T-helper 1 cell (primary cell): ENCODE measurements at places on chromosomes 1 and 21.

GRCh38 chr1:27603309-27603680, 649 bp downstream of the AHDC1 start:
- peak; percentile 24 for DNase-seq

DNA sequence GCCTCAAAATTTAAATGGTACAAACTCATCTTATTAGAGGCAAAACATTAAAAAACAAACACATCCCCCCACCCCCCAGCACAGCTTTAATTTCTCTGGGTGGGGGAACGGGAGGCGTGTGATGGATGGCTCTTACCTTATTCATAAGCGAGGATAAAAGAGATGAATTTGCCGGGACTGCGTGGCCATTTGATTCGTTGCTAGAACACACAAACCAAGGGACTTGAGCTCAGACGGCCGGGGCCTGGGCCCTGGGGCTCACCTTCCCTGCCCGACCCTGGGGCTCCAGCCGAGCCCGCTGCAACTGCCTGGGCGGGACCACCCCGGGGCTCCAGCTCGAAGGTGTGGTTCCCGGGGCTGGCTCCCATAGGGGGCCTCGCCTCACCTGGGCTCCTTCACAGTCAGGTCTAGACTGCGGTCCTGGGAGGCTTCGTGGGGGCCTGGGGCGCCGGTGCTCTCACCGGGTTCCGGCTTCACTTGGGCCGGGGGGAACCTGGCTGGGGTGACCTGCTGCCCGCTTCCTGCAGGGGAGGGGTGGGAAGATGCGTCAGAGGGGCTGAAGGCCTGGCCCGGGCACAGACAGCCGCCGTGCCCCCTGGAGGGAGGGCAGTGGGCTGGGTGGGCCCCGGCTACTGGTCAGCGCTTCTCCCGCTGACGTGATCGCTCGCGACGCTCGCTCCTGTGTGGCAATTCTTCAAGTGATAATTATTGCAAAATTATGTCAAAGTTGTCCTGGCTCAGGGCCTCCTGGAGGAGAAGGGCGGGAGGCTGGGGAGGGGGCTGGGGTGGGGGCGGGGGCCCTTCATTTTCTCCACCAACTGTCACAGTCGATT, 145.7 kb downstream of the CASZ1 start:
- DNase-seq: no peak

- DNase-seq: no peak
These were observed 14.0 kb upstream of the TBX15 start for GRCh38 chr1:119002028-119002686.

- peak; percentile 44 for DNase-seq
These were observed 6.3 kb downstream of the ZMPSTE24 start for GRCh38 chr1:40264354-40264781.

DNA sequence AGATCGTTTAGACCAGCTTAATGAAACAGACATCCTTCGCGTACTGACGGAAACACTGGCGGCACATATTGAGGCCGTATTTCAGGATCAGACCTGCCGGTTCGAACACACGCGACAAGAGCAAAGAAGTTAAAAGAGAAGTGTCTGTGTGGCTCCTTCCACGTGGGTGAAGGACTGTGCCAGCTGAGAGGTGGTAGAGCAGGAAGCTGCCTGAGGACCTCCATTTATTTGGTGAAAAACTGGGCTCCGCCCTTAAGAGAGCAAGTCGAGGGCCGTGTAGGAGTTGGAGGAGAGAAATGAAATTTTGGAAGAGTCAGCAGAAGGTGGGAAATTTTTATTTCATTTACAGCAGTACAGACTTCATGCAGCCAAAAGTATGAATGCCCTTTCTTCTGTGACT, 38.8 kb upstream of the ADORA3 start:
- no peak for DNase-seq

- no peak for DNase-seq
These were observed 554.6 kb downstream of the PLA2G4A start for GRCh38 chr1:187383366-187383765.

GRCh38 chr1:169138866-169139670, 32.6 kb downstream of the ATP1B1 start:
- DNase-seq: no peak

DNA sequence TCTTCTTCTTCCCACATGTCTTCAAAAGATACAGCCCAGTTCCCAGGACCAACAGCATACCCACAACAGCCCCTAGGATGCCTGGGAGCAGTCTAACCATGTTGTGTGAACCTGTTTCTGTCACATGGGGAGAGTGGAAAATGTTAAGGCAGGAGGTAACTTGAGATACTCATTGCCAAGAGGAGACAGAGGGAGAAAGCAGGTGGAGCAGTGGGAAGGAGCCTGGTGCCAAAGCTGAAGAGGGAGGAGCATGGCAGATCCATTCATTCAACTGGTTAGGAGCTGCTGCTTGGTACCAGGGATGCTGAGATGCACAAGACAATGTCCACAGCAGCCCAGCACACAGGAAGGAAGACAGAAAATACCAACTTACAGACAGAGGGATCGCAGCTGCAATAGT, 149.8 kb upstream of the ETV3 start:
- DNase-seq: no peak

DNA sequence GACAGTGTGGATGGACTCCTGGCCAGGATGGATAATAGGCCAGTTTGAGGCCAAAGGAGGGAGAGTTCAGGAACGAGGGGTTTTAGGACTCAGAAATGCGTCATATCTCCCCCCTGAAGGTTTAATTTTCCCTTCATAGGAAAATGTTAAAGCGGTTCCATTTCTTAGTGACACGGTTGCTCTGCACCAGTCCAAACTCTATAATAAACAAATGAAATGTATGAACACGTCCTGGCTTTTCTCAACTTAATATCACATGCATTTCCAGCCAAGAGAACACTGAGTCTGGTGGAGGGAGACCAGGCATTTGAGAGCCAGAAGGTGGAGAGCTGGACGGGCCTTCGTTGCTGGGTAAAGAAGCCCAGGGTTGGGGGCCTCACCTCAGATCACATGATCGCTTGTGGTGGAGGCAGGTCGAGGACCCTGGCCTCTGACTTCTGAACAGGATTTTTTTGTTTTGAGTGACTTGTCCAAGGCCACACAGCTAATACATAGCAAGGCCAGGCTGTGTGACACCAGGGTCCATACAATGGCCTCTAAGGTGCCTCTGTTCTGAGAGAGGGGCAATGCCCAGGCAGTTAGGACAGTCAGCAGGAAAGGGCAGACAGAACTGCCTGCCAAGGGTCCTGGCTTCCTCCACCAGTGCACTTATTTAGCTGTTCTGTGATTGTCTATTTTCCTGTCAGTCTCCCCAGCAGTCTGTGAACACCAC, 11.4 kb downstream of the SLC1A7 start:
- no peak for DNase-seq

GRCh38 chr1:22889213-22889827, 83.3 kb downstream of the LACTBL1 start:
- no peak for DNase-seq

GRCh38 chr1:210937846-210938245, 196.1 kb downstream of the KCNH1 start:
- DNase-seq: no peak

DNA sequence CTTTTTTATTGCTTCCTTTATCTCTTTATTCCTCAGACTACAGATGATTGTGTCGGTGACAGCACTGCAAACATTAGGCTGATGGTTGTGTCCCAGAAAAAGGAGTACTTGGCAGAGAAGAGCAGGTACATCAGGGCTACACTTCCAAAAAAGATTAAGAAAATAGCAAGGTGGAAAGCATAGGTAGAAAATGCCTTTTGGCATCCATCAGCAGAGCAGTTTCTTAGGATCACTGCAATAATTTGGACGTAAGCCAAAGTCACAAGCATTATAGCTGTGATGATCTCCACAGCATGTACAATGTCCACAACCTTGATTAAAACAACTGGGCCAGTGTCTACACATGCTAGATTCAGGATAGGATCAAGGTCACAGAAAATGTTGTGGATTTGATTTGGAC, 5.9 kb downstream of the OR6K2 start:
- DNase-seq: no peak
